Suppressor macrophage treated with lipopolysaccharide for 4 hours (primary cell): ENCODE measurements at places on chromosomes 5 and 9.

DNA sequence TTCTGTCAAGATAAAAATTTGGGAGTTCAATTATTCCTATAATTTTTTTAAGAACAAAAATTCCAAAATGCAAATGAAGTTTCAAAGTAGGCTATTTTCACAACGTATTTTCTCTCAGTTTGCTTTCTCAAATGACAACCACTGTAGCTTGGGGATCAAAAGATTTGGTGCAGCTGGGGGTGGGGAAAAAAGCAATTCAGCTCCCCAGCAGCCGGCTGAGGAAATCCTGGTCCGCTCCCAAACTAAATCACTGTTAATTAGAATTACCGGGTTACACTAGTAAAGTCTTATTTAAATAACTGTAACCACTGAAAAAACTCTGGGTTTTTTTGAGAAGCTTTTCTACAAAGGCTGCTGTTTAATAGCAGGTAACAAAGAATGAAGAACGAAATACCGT is 5.7 kb downstream of the NR6A1 start:
- DNase-seq, result no peak

GRCh38 chr5:78509145-78509865 is 139.3 kb downstream of the LHFPL2 start:
- no peak for DNase-seq

DNA sequence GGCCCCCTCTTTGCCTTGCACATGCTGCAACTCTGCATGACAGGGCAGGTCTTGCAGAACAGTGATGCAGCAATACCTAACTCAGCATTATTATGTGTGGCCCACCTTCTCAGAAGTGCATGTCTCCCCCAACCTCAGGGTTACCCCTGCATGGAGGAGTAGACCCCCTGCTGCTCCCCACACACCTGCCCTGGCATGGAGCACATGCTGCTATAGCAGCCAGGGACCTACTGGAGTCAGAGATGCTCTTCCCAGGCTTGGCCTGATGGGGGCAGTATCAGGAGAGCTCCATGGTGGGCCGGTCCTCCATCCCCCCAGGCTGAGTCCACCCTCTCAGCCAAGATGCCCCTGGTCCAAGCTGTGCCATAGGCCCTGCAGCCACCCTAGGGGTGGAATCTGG is 13.2 kb upstream of the BOD1 start:
- DNase-seq, result no peak

DNA sequence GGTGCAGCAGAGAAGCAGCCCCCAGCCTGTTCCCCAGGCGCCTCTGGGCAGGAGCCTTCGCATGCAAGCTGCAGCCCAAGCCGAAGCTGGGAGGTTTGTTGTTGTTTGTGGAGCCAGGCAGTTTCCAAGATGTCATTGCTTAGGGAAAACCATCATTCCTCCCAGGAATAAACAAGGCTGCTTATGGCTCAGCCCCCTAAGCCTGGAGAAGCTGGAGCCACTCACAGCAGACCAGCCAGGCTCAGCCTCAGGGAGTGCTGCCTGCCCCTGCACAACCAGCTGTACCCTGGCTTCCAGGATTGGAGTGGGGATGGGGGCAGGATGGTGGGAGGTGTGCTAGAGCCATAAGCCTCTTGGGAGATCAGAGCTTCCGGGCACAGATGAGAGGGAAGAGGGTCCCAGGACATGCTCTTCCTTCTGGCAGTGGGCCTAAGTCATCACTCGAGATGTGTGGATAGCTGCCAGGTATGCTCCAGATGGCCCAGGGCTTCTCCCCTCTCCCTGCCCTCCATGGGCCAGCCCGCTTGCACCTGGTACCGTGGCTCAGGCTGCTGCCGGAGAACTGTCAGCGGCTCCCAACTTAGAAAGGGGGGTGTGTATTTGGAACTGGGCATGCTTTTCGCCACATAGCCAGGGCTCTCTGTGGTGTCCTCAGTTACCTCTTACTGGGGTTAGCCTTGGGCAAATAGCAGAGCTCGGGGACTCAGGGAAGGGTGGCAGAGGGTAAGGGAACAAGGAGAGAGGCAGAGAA is 105.2 kb downstream of the RGS3 start:
- no peak for DNase-seq

GRCh38 chr5:123874600-123875201 is 362.7 kb downstream of the CSNK1G3 start:
- no peak for DNase-seq

DNA sequence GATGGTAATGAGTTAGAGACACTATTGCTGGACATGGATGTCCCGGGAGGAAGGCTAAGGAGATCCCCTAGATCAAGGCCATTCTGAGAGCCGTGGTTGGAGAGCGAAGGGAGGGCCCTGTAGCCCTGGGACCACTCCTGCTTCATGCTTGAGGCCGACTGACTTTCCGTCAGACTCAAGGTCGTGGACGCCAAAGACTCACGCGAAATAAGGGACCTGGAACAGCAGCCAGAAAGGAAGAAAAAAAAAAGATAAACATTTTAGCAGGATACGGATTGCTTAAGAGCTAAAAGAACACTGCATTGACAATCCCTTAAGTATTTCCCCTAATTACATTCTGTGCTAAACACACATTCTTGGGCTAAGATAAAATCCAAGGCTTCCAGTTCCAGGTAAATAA is 181.2 kb downstream of the GLIS3 start:
- no peak for DNase-seq

DNA sequence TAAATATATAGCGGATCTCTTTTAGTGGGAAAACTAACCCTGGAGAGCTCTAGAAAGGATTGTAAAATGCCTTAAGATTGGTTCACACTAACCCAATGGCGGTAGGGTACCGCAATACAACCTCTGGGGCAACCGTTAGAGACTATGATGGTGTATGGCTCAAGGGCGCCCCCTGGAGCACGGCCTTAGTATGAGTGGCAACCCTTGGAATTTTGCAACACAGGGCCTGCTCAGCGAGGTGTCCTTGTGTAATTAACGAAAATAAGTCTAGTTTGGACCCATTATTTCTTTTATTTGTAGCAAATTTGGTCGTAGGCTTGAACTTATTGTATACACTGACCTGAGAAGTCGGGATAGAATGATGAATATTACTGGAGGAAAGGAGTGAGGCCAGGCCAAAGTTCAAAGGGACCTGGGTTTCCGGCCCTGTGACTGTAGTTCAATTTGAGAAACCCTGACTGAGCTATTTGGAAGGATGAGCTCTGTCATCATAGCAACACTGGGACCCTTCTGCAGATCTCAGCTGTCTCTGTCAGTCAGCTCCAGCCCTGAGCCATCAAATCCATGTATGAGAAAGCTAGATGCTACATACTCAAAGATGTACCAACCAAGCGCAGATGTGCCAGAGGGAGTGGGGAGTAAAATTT is 54.8 kb downstream of the CAMK4 start:
- peak; percentile 67 for DNase-seq

DNA sequence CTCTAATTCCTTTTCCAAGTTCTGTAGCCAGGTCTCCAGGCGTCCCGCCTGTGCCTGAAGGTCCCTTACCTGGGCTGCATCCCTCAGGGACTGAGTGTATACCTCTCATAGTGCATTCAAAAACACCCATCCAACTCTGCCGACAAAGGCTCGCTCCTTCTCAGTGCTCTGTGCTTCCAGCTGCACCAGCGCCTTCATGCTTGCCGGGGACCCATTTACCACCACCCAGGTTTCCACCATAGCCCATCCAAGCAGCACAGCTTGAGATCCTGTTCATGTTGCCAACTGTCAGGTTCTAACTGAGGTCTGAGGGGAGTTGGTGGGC is 794.5 kb downstream of the EFNA5 start:
- no peak for DNase-seq

- DNase-seq, result peak; percentile 6
These were observed 34.5 kb downstream of the C9orf57 start for GRCh38 chr9:72025906-72026305.

- DNase-seq, result no peak
These were observed 32.8 kb upstream of the ZSWIM6 start for GRCh38 chr5:61299261-61299681.
